ENCODE measurements at places on chromosomes 16 and 17.

GRCh38 chr16:69410219-69410990, 14.0 kb upstream of the CYB5B start:
- no peak for DNase-seq

DNA sequence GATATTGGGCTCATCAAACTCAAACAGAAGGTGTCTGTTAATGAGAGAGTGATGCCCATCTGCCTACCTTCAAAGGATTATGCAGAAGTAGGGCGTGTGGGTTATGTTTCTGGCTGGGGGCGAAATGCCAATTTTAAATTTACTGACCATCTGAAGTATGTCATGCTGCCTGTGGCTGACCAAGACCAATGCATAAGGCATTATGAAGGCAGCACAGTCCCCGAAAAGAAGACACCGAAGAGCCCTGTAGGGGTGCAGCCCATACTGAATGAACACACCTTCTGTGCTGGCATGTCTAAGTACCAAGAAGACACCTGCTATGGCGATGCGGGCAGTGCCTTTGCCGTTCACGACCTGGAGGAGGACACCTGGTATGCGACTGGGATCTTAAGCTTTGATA, 2.6 kb upstream of the HPR start:
- DNase-seq: no peak

DNA sequence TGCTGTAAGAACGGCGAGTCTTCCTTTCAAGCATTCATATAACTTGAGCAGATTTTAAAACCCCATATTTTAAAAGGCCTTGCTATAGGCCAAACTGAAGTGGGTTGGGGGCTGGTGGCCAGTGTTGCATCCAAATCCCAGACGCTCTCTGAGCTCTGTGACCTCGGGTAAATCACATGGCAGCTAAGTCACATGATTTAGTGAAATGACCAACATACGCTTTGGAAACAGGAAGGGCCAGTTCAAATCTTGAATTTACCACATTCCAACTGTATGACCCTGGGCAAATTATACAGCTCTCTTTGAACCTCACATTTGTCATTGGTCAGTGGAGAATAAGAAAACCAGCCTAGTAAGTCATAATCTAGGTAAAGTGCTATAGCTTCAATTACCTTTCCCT, 519.3 kb downstream of the HAPSTR1 start:
- no peak for DNase-seq

- DNase-seq: no peak
Measured at GRCh38 chr16:87502308-87502969, 9.6 kb upstream of the ZCCHC14 start.

DNA sequence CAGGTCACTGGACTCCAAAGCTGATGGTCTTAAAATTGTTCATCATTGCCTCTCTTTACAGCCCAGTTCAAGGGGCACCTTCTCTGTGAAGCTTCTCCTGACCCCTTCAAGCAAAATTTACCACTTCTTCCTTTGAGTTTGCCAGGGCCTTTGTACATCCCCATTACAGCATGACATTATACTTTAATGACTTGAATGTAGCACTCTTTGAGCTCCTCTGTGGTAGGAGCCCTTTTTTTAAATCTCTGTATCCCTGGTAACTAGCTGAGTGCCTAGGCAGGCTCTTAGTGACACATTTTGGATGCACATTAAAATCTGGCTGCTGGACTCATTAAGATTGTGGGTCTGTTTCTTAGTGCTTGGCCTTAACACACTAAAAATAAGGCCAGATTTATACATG, 412.1 kb downstream of the CA10 start:
- no peak for DNase-seq

DNA sequence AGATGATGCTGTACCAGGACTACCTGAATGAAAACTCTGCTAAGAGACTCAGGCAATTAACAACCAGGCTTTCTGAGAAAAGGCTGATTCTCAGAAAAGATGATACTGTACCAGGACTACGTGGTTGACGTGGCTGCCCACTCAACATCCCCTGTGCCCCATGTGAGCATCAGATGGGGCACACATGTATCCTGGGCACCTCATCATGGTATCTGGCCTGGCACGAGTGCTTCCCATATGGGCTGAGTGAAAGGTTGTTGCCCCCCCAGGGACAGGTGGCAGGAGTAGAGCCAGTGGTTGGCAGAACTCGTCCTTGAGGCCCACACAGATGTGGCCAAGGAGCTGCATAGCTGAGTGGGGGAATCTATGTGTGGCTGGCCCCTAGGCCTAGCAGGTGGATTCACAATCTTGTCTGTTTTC, 3.5 kb upstream of the CES4A start:
- DNase-seq: no peak

GRCh38 chr17:7843257-7843535, 9.2 kb downstream of the KDM6B start:
- DNase-seq: no peak

- DNase-seq: no peak
Measured at GRCh38 chr16:50684823-50685461, 3.8 kb upstream of the SNX20 start.

DNA sequence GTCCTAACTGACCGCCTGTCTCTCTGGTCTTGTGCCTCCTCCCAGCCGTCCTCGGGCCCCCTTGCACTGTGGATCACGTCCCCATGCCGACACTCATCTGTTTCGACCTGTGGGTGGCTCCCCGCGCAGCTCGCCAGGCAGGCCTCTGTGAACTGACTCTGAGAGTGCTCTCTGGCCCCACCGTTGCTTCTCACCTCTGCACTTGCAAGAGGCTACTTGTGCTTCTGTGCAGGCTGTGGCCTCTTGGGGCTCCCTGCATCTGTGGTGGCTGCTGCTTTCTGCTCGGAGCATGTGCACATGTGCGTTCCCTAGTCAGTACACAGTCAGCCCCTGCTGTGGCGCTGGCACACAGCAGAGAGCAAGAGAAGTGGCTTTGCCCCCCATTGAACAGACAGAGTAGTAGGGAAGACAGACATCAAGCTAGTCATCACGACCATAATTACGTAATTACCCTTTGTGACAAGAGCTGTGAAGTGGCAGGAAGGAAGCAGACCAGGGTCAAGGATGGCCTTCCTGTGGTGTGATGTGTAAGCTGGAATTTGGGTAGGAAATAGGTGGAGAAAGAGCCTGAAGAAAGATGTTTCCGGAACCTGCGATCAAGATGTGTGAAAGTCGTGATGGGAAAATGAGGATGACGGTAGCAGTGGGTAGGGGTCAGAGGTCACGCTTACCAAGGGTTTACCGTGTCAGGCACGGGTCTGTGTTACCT, 256.0 kb upstream of the CACNG5 start:
- peak; percentile 27 for DNase-seq

- peak; percentile 45 for DNase-seq
Measured at GRCh38 chr16:84593825-84594724, 23.8 kb downstream of the COTL1 start.

DNA sequence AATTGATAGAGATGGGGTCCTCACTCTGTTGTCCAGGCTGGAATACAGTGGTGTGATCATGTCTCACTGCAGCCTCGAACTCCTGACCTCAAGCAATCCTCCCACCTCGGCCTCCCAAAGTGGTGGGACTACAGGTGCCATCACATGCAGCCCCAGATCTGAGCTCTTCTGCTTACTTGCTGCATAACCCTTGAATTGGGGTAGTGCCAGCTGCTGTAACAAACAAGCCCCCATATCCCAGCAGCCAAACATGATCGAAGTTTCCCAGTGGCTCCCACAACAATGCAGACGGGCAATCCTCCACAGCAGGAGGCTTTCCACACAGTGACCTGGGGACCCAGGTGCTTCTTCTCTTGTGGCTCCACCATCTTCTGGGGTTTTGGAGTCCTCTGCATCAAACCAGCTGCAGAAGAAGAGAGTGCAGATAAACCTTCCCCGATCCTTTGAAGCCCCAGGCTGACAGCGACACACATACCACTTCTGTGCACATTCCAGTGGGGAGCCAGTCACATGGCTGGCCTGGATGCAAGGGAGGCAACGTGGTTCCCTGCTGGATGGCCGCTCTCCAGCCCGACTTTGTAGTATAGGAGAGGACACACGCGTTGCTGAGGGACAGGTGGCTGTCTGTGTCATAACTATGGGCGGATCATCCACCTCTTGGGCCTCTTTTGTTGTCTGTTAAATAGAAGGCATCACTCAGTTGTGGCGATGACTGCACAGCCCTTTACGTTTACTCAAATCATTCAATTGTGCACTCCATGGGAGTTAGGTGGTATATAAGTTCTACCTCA, 16.7 kb downstream of the SBK1 start:
- DNase-seq: no peak

GRCh38 chr17:48814504-48814903, 2.5 kb downstream of the TTLL6 start:
- peak; percentile 55 for DNase-seq

DNA sequence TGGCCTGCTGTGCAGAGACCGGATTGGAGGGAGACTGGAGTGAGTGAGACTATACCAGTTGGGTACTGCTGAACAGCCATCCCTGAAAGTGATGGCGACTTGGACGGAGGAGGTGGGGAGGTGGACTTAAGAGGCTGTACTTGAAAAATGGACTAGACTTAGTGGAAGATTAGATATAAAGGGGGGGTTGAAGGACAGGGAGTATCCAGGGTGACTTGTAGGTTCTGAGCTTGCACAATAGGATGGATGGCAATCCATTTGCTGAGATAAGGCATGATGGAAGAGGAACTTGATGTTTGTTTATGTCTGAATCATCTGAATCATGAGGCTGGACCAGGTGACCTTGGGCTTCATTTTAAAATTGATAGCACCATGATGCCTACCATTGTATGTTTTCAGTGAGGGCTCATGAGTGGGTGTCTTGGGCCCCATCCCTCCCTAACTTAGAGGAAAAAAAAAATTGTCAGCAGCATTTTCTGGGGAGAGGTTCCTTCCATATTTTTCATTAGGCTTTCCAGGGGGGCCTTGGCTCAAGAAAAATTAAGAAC, 41.2 kb downstream of the PRKCA start:
- no peak for DNase-seq

DNA sequence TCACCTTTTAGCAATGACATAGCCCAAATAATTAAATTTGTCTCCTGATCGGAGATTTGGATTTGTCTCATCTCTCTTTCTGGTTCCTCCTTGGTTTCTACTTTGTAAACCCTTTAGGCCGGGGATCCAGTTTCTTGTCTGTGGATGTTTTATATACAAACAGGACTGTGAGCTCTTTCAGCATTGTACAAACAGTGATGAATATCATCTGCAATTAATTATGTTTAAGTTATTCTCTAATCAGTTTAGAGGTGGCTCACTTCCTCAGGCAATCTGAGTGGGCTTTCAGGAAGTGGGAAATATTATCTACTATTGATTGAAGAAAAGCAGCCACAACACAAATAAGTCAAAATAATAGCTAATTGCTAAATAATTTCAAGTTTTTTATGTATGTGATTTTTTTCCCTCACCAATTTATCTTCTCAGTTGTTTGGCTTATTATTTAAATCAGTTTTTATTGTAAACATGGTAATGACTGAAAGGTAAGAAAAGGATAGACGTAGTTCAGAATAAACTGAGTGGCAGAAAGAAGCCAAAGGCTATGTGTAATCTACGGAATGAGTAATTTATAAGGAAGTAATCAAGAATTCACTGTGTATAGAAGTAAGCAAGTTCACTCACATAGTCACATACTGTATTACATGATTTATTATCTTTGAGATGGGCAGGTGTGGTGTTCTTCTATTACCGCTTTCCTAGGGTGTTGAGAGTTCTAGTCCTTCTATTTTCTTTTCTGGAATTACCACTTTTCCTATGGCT, 3.4 kb upstream of the ABCC11 start:
- no peak for DNase-seq

DNA sequence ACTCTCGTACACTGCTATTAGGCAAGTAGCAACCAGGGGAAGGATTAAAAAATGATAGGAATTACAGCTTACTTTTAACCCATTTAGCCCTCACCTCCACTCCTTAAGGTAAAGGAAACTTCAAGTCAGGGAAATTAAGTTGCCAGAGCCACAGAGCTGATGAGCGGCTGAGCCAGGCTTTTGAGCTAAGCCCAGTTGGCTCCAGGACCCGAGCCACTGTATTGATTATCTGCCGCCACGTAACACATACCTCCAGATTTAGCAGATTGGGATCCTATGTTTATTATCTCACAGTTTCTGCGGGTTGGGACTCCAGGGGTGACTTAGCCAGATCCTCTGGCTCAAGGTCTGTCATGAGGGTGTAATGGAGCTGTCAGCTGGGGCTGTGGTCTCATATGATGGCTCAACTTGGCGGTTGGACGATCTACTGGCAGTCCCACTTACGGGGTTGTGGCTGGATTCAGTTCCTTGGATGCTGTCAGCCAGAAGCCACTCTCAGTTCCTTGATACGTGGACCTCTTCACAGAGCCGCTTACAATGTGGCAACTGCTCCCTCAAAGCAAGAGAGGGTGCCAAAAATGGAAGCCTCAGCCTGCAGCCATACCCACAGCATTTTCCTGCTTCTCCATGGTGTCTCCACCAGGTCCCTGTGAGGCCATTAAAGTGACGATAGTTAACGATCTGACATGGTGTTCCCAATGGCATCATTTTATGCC, 57.3 kb downstream of the TMEM186 start:
- DNase-seq: no peak

GRCh38 chr17:8965394-8966168, at the start of gene PIK3R5:
Gene PIK3R5, minus strand, starts transcription at chr17:8965707. Its CDS starts 54,213 bp downstream, at chr17:8911494.
- DNase-seq: no peak

DNA sequence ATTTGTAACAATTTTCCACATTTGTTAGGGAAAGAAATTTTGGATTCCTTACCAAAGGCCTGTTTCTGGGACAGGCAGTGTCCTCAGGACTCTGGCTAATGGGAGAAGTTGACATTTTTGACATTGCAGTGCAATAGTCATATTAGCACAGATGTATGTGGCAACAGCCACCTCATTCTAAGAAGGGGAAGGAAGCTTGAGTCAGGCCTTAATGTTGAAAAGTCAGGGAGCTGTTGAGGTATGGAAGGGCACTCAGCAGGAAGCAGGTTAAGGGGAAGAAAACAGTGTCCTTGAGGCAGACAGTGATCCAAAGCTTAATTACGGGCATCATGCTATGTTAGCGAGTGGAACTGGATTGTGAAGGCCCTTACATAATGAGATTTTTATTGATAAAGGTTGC, 20.9 kb downstream of the AKTIP start:
- no peak for DNase-seq

DNA sequence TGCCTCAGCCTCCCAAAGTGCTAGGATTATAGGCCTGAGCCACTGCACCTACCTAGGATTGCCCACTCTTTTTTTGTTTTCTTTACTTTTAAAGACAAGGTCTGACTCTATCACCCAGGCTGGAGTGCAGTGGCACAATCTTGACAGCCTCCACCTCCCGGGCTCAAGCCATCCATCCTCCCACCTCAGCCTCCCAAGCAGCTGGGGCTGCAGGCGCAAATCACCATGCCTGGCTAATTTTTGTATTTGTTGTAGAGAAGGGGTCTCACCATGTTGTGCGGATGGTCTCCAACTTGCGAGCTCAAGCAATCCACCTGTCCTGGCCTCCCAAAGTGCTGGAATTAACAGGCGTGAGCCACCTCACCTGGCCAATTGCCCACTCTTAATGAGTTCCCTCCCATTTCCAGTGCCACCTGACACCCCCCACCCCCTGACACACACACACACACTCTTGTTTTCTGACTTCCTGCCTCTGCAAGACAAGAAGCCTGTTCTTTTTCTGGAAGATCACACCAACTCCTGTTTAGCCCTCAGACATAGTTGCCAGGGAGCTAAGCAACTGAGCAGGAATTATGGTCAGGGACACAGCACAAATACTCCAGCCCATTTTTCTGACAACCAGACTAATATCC, 2.6 kb downstream of the OVCA2 start:
- DNase-seq: no peak

- DNase-seq: no peak
Measured at GRCh38 chr17:54899201-54899600, 1.5 kb upstream of the TOM1L1 start.

GRCh38 chr17:82445542-82445941, 5.0 kb downstream of the CYBC1 start:
- no peak for DNase-seq

- DNase-seq: no peak
Measured at GRCh38 chr17:82320140-82320840, 2.9 kb upstream of the CD7 start.

- no peak for DNase-seq
Measured at GRCh38 chr16:64687786-64688185, 434.1 kb downstream of the CDH11 start.

Data from SK-N-DZ (cell line).